ENCODE measurements at places on chromosomes 4 and X.

DNA sequence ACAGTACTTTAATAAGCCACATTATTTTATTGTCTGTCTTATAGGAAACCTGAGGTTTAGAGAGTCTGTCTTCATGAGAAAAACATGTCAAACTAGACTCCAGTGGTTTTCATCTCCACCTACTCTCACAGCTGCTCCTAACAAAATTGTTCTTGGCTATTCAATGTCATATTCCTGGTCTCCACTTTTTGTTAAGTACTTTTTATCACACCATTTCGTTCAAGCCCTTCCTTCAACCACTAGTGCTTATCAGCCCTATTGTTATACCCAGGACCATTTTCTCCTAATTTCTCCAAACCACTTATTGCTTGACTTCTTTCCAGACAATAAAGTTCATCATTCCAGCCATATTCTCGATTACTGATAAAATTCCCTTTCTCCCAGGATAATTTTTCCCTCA, 1674.3 kb upstream of the AGA start:
- no peak for DNase-seq

GRCh38 chr4:175906384-175906783, 94.3 kb upstream of the GPM6A start:
- no peak for DNase-seq

DNA sequence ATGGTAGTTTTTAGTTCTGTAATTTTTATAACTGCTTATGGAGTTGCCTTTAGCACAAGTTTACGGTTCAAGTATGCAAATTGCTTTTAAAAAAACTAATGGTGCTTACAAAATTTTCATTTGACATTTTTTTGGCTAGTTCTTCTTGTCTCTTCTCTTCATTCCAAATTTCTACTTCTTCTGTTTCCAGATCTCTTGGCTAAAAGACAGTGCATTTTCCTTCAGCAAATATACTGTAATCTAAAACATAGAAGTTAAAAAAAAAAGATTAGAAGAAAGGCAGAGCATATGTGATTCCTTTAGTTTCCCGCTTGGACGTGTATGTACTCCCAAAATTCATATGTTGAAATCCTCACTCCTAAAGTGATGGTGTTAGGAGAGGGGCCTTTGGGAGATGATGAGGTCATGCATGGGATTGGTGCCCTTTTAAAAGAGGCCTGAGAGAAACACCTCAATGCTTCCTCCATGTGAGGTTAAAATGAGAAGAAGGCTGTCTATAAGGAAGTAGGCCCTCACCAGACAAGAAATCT, 132.1 kb upstream of the NPY2R start:
- no peak for DNase-seq

- DNase-seq, result no peak
Measured at GRCh38 chr4:6188687-6189305, 11.6 kb downstream of the JAKMIP1 start.

- no peak for DNase-seq
Measured at GRCh38 chr4:6184169-6184568, 16.2 kb downstream of the JAKMIP1 start.

DNA sequence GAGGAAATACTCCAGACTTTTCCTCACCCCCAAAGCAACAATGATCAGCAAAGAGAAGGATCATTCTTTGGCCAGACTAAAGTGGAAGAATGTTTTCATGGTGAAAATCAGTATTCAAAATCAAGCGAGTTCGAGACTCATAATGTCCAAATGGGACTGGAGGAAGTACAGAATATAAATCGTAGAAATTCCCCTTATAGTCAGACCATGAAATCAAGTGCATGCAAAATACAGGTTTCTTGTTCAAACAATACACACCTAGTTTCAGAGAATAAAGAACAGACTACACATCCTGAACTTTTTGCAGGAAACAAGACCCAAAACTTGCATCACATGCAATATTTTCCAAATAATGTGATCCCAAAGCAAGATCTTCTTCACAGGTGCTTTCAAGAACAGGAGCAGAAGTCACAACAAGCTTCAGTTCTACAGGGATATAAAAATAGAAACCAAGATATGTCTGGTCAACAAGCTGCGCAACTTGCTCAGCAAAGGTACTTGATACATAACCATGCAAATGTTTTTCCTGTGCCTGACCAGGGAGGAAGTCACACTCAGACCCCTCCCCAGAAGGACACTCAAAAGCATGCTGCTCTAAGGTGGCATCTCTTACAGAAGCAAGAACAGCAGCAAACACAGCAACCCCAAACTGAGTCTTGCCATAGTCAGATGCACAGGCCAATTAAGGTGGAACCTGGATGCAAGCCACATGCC, 89.7 kb downstream of the TET2 start:
- no peak for DNase-seq

DNA sequence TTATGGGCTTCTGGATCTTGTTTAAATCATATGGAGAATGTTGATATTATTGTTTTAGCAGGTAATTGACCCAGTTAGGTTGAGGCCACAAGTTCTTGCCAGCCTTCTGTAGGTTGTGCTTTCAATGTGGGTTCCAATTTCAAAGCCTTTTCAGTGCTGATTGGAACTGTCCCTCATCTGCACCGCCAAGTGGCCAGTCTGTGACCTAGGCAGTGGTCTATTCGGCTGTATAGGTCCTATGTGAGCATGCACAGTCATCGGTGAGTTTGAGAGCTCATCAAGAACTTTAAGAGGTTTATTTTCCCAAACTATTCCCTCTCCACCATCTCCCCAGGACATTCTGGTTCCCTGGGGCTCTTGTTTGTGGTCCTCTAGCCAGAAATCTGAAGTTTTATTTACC, 35.7 kb downstream of the DDX53 start:
- no peak for DNase-seq

GRCh38 chrX:16215660-16216059, 48.4 kb downstream of the MAGEB17 start:
- no peak for DNase-seq

Data from activated T-helper 2 cell treated with anti-CD3 and anti-CD28 coated beads, Interferon-gamma antibody, Interleukin-2, Interleukin-4, amounts not matched to agents 10 μg/mL and 5 μg/mL and 100 μg/mL, durations not matched to agents 14 hours and 24 hours and 36 hours (primary cell).